ENCODE measurements at places on chromosomes 4 and X.

DNA sequence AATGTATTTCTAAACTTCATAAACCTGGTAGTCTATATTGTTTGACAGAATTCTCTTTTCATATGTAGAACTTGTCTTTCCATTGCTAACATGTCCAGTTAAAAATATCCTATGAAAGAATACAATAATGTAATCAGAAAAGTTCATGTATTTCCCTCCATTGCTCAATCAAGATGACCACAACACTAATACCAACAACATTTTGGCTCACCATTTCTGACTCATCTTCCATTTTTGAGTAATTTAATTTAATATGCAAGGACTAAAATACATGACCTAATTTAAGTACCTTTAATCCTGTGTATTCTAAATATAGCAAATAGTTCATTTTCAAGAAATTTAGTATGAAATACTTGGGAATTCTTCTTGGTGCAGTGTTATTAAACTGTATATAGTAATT lies 239.5 kb upstream of the GPC4 start:
- no peak for DNase-seq

DNA sequence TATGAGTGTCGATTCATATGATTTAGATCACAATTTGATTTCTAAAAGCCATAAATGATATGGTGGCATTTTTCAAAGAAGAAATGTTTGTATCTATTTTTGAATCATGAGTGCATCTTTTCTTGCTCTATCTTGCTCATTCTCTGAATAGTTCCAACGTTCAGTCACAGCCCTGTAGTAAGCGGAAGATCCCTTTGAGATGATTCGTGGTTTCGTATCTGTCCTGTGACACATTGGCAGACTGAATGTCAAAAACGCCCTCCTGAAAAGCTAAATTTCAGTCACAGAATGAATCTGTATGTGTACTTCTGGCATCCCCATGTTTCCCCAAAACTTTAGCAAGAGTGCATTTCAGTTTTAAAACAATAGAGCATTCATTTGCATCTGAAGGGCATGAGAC lies 1066.9 kb upstream of the TENM3 start:
- DNase-seq: no peak

GRCh38 chrX:155611302-155611701 lies 1.4 kb downstream of the TMLHE start:
- DNase-seq: no peak

- DNase-seq: no peak
Observed at GRCh38 chr4:30350288-30350687, 369.9 kb upstream of the PCDH7 start.

GRCh38 chr4:14293582-14293981 lies 666.1 kb upstream of the BOD1L1 start:
- no peak for DNase-seq

GRCh38 chrX:25178555-25178954 lies 162.8 kb upstream of the ARX start:
- DNase-seq: no peak

GRCh38 chr4:17898553-17899055 lies 87.8 kb downstream of the NCAPG start:
- no peak for DNase-seq

DNA sequence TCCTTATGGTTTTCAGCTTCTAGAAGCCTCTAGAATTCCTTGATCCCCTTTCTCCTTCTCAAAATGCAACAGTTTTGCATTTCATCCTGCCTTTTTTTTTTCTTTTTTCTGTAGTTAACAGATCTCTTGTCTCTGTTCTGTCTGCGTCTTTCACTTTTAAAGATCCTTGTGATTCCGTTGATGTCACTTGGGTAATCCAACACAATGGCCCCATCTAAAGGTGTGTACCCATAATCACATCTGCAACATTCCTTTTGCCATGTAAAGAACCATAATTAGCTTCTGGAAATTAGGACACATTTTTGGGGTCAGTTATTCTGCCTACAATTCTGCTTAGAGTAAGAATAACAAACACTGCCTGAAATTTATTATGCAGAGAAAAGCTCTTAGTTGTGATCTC lies 1180.9 kb upstream of the ADGRL3 start:
- DNase-seq: no peak

DNA sequence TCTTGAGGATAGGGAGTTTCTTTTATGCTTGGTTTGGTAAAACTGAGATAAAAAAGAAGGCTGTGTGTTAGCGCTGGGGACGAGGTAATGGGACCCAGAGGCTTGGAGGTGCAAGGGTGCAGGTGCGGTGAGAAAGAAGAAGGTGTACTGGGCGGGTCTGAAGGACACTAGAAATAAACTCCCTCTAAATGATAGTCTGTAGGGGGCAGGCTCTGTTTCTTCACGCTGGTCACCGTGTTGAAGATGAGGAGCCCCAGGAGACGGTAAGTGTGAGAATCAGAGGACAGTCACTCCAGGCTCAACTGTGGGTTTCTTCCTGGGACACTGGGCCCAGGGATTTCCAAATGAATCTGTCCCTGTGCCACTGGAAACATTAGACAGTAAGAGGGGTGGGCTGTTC lies 131.4 kb downstream of the SORBS2 start:
- no peak for DNase-seq

- no peak for DNase-seq
Observed at GRCh38 chr4:3263053-3263875, 14.3 kb downstream of the MSANTD1 start.

DNA sequence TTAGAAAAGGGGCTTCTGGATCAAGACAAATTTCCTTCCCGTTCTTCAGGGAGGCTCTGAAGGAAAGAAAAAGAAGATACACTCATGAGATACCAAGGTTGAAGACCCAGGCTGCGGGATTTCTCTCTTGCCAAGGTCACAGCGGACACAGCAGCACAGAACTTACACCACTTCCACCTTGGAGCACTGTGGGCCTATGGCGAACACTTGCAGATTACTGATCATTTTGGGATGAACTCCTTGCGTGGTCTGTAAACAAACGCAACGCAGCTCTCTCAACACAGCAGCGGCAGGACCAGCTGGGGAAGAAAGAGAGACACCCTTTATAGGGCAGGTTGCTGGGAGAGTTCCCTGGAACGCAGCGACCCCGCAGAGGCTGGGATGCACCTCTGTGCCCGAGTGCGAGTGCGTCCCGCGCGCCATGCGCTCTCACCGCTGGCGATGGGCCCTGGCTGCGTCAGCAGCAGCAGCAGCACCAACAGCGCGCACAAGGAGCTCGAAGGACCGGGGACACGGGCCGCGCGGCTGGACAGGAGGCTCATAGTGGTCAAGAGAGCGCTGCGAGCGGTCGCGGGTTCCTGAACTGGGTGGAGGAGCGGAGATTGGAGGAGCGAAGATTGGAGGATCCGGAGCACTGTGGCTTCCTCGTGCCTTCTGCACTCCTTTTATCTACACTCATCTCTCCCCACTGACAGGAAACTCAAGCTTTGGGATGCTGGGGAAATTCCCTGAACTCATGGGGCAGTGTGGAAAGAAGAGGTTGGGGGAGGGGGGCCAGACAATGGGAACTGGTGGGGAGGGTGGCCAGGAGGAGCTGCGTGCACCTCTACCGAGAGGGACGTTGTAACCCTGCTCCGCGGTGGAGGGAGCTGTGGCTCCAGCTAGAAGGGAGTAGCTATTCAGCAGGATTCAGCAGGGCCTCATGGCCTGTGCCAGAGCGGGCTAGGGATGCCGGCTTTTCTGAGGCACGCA lies at the start of gene CXCL5:
Gene CXCL5, minus strand, starts transcription at position 638 of the 972 bp plus-strand sequence. Its CDS starts 96 bp downstream, at position 542.
- DNase-seq: no peak

DNA sequence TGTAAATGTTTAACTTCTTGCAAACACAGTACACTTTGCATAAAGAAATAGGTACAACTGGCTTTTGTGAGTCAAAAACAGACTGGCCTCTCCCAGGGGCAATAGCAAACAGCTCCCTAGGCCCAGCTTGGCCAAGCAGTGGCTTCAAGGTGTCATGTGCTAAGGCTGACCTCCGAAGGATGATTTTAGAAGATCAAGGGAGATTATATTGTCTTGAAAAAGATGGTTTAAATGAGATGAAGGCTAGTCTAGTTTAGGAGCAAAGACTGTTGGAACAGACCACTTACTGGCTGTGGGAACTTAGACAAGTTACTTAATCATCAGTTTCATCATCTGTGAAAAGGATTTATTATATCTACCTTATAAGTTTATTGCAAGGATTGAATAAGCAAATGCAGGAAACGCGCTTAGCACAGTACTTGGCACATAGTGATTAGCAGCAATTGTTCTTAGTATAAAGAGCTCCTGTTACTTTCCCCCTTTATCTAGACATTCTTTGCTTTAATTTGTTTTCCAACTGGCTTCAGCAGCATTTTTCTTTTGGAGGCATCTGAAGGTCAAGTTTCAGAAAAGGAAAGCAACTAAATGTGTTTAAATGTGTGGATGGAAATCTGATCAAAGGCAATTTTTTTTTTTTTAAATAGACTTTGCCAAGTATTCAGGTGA lies 17.2 kb downstream of the ANXA3 start:
- DNase-seq: no peak

- DNase-seq: no peak
Observed at GRCh38 chr4:180314972-180315371, 1928.2 kb upstream of the TENM3 start.

DNA sequence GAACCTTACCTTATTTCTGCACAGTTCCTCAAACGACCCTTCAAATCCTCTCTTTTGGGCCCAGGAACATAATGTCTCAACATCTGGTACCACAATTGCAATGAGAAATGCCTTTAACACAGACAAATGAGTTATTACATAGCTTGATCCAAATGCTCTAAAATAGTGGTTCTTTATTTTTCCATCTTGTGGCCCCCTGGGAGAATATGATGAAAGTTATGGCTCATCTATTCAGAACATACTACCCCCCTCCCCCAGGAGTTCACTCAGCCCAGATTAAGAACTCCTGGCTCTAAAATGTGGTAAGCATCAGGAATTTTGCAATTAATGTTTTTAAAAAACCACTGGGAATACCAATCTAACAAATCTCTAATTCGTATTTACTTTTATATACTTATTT lies 23.9 kb upstream of the CENPU start:
- no peak for DNase-seq

- DNase-seq: no peak
Observed at GRCh38 chr4:4871573-4872313, 12.3 kb downstream of the MSX1 start.

DNA sequence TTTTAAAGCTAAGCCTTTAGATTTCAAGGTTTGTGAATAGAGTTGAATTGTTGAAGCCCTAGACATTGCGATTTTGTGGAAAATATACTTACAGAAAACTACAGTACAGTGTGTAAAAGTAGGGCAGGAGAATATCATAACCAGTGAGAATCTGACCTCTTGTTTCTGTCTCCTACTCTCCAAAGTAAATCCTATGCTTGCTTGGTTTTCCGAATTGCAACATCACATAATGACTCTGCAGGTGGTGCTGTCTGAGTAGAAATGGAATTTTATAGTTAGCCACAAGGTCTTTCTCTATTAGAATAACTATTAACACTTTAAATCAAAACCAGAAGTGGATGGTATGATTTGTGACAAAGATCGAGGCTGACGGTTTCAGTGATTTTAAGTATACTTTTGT lies 505.6 kb downstream of the RAPGEF2 start:
- DNase-seq: no peak

DNA sequence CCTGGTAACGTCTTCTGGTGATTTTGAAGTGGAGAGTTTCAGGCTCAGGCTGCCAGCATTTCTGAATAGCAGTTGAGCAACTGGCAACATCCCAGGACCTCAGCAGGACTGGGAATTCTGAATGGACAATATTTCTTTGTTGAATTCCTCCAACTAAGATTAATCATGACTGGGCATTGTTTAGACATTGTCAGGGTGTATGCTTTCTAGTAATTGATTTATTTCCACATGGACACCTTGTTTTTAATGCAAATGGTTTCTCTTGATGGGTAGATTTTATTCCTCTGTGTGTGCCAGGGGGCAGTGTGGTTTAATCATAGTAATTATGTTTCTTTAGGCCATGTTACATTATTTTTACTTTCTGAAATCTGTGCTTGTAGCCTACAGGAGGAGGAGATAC lies 1004.7 kb upstream of the LCORL start:
- DNase-seq: no peak

GRCh38 chr4:20137176-20137575 lies 114.5 kb upstream of the SLIT2 start:
- no peak for DNase-seq

- DNase-seq: no peak
Observed at GRCh38 chr4:6955261-6955911, 45.8 kb downstream of the TBC1D14 start.

GRCh38 chrX:14660970-14661369 lies 131.6 kb downstream of the GLRA2 start:
- DNase-seq: no peak

DNA sequence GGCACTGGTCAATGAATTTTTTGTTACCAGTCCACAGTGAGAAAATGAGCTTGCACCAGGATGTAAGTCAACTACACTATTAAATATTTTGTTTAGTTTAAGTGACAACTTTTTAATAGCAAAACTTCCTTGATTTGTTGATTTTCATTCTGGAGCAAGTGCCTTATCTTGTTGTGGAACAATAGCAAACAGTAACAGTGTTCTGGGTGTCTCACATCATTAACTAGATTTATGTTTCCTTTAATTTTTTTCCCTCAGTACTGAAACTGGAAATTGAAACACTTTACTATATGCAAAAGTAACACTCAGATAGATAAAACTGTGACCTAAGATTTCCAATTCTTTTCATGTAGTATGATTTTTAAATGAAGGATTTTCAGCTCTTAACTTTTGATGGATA lies 80.1 kb downstream of the GALNT7 start:
- no peak for DNase-seq

GRCh38 chr4:80336582-80336981 lies 1.1 kb downstream of the CFAP299 start:
- no peak for DNase-seq

- no peak for DNase-seq
Observed at GRCh38 chrX:120262859-120263708, 12.5 kb downstream of the ZBTB33 start.
